ENCODE measurements at places on chromosomes 3 and 15.
A peak's percentile ranks its signal among the peaks of the same experiment; 100 is the strongest.

DNA sequence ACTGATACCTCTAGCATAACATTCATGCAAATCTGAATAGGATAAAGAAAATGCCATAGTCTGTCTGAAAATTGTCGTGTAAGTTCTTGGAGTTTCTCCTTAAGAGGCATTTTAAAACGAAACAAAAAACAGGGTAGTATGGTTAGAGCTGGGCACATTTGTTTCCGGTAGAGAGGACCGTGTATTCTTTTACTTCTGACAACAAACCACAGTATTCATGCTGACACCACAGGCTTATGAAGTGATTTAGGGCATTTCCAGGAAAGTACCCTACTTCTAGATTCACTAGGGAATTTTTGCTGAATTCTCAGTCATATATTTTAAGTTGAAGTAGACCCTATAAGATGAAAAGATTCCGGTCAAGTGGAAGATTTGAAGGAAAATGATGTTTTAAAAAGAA, 541.3 kb downstream of the UNC13C start:
- DNase-seq, result no peak

DNA sequence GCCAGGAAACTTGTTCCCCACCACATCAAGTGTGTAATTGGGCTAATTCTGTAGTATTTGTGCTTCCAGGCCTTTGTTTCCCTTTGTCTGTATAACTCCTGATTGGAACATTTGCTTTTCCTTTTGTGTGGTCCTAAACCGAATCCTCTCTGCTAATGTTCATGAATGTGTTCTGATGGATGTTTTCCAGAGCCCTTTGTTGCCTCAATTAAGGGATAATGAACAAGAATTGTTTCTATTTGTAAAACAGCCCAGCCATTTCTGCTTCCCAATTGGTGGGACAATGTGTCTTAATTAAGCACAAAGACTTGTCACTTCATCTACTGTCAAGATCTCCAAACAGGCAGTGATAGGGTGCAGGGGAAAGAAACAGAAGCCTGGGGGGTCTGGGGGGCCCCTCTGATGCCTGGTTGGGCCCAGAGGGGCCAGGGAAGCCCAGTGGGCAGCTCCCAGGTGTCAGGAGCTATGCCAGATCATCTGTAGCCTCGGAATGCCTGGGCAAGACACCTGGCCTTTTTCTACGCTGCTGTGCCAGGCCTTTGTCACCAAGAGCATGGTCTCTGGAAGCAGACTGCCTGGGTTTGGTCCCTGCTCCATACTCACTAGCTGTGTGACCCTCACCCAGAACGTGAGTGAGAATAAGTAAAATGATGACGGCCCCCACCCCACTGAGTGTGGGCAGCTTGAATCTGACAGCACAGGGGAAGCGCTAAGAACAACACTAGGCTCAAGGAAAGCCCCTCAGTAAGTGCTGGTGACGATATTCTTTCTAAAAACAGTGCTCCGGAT, 116.6 kb upstream of the PRR20G start:
- no peak for DNase-seq

- DNase-seq, result no peak
Measured at GRCh38 chr3:152438181-152438580, 169.5 kb downstream of the MBNL1 start.

DNA sequence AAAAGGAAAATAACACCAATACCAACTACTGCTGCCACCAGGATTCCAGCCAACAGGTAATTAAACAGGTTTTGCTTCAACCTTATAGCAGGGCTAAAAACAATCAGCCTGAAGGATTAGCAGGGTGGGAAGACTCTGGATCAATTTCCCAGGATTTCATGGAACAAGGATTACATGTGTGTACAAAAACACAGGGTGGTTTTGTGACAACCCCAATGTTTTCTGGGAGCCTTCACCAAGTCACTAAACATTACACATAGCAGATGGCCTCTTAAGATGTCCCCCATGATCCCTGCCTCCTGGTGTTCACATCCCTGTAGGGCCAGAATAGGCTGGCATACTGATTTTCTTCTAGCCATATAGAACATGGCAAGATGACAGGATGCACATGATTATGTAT, 42.8 kb upstream of the ARHGEF3 start:
- no peak for DNase-seq

GRCh38 chr3:12953201-12953995, 112.0 kb upstream of the RPL32 start:
- no peak for DNase-seq

DNA sequence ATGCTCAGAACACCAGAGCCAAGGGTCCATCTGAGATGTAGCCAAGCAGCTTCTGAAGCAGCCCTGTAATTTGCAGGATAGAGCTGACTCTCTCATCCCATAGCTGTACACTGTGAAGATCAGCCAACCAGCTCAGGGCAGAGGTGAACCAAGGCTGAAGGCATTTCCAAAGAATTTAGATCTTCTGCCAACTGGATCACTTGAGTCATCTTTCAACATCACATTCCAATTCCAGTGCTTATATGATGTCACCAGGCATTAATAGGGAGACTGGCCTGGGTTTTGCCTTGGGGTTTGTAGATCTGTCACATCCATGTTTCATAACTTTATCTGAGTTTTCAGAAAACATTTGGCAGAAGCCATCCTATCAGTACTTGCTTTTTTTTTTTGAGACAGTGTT, 98.2 kb downstream of the NR2F2 start:
- no peak for DNase-seq

DNA sequence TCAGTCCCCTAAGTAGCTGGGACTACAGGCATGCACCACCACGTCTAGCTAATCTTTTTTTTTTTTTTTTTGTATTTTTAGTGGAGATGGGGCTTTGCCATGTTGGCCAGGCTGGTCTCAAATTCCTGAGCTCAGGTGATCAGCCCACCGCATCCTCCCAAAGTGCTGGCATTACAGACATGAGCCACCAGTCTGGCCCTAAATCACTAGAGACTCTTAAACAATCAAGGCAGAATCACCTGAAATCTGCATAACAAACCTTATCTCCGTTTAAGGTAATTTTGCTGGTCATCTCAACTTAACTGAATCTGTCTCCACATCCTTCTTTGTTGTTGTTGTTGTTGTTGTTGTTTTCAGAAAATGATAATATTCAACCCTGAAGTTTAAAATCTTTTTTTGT, 5.6 kb upstream of the TRMT10C start:
- DNase-seq, result no peak

GRCh38 chr3:30042274-30042859, 564.0 kb upstream of the TGFBR2 start:
- peak; percentile 78 for DNase-seq

DNA sequence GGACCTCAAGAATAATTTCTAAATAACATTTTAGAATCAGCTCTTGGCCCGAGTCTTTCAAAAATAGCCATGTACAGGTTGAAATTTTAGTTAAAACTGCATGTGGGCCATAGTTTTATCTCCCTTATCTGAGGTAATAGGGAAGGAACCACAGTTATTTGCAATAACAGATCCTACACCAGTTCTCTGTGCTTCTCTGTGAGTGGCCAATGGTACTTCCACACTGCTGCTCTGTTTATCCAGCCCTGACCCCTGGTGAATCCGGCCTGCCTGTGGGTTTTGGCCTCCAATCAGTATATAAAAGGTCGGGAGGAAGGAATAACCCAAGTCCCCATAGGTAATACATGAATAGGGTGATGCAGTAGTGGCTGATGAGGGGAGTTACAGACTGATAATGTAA, 48.0 kb upstream of the TNIK start:
- no peak for DNase-seq

DNA sequence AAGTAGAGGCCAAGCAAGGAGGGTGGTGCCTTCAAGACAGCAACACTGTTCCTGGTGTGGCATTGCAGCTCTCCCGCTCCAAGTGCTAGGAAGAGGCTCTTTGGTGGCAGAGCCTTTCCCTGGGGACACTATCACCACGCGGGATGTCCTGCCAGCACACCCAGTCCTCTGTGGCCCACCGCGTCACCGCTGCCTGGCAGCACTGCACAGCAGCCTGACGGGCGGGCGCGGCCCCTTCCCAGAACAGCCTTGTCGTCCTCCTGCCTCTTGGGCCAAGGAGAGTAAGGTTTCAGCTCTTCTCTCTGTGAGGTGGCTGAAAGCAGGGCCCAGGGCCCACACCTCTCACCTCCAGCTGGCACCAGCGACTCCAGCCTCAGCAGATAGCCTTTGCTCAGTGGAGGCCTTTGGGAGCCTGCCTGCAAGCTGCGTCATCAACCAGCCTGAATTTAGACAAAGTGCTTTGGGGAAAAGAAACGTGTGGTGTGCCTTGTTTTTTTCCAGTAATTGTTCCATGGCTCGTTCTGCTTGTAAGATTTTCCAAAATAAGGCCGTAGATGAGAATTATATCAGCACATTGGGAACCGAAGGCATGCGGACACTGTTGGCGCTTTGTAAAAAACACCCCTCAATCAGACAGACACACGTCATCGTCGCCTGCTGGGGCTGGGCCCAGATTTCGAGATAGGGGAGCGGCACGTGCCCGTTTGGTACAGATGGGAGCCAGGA, 65.0 kb downstream of the AAGAB start:
- DNase-seq, result peak; percentile 96

- DNase-seq, result peak; percentile 52
Measured at GRCh38 chr3:69012800-69013252, 658 bp downstream of the EOGT start.
